ENCODE measurements at places on chromosomes 5 and 9.
A peak's percentile ranks its signal among the peaks of the same experiment; 100 is the strongest.

GRCh38 chr5:140110646-140110957 is 3.3 kb upstream of the PURA start:
- no peak for DNase-seq

DNA sequence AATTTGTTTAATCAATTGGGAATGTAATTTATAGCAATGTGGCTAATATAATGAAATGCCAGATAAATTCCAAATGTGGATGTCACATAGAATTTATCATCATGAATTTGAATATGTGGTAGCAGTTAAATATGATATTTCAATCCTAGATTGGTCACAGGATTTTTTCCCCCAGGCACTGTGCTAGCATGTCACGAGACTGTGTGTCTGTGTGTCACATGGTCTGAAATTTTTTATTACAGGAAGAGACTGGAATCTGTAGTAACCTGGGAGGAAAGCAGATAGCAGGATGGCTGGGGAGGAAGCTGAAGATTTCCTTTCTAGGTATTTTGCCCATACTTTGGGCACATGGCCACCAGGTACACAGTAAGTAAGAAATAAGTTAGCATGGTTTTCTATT is 35.4 kb upstream of the MSH3 start:
- no peak for DNase-seq

DNA sequence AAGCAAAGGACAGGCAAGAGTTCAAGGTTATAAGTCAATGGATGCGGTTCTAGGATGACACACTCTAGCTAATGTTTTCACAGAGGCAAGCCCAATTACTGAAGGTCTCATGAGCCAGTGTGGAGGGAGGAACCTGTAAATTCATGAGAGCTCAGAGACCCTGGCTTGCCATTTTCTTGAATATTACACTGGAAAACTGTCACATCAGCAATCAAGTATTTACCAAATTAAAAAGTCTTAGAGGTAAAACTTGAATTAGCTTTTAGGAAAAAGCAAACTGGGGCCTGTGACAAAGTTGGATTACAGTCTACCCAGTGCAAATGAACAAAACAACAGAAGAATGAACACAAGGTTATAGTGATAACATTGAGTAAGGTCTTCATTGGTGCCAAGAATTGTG is 636.9 kb upstream of the TLE4 start:
- DNase-seq = no peak

DNA sequence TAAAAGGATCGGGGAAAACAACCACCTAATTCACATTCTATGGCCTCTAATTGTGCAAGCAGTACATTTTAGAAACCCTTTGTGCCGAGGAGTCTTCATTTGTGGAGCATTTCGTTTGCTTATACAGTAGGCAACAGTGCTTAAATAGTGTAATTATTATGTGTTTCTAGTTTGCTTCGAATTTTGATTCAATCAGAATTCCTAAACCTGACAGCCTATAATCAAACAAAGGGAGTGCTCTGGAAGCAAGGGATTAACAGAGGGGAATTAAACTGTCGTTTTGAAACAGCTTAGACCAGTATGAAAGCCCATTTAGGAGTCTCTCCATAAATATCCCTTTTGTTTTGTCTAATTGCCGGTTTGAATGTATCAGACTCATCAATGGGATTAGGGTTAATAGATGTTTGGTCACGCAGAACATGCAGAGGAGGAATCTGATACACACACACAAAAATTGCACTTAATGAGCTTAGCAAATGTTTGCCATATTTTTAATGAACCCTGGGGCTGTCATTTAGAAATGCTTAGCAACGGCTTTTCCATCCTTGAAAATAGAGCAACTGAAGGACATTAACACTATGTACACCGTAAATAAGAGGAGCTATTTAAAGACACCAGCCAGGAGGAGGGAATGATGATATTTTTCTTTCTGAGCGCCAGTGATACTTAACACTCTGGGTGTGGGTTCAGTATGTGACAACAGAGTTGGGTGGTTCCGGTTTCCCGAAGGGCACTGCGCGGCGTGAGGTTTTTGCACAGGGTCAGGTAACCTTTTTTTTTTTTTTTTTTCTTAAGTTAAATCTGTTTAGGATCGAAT is 404.7 kb downstream of the TLE4 start:
- DNase-seq = no peak

GRCh38 chr5:150672237-150672883 is 11.3 kb downstream of the MYOZ3 start:
- DNase-seq = peak; percentile 27

GRCh38 chr9:127805620-127806019 is 2.9 kb downstream of the FPGS start:
- DNase-seq = no peak

DNA sequence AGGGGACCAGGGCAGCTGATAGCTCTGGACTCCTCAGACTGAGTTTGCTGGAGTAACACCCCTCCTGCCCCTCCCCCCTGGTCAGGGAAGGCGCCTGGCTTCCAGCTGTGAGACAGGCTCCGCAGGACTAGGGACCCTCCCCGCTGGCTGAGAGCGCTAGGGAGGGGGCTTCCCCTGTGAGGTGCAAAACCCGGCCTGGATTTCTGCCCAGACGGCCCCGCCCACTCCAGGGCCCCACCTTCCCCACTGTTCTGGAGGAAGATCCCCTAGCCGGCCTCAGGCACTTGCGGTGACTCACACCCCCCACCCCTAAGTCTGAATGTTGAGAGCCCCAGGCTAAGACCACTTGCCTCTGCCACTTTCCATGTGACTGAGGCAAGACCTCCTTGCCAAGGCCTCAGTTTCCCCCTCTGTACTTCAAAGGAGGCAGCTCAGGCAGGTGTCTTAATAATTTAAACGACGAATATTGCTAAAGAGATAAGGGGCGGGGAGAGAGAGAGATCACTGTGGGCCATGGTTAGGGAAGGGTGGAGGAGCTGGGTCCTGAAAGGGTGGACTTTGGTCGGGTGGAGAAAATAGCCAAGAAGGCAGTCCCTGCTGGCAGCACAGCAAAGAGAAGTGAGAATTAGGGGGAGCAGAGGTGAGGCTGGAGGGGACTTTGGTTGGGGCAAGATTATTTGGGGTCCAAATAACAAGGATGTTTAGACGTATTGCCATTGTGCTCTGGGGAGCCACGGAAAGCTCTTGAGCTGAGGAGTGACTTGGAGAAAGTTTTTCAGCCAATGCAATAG is 1.0 kb upstream of the DAB2IP start:
- peak; percentile 77 for DNase-seq

DNA sequence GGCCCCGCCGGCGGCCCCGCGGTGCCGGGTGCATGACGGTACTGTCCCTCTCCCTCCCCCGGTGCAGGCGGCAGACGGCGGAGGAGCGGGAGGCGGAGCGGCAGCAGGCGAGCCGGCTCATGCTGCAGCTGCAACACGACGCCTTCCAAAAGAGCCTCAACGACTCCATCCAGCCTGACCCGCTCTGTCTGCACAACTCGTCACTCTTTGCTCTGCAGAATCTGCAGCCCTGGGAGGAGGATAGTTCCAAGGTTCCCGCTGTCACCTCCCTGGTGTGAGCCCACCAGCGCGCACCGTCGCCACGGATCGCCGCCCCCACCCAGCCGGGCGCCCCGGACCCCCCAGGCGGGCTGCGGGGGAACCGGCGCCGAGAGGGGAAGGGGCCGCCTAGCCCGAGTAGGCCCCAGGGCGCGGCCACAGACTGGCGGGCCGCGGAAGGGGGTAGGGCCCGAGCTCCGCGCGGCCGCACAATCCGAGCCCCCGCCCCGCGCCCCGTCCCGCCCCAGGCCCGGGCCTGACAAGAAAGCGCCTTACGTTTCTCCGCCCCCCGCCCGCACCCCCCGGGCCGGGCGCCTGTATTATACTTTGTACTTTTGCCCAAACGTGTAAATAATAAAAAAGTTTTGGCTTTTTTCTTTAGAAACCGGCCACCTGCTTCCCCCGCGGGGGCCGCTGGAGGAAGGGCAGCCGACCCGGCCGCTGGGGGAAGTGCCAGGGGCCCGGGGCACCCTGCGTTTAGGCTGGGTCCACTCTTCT is 2.5 kb downstream of the TLX3 start:
- no peak for DNase-seq

DNA sequence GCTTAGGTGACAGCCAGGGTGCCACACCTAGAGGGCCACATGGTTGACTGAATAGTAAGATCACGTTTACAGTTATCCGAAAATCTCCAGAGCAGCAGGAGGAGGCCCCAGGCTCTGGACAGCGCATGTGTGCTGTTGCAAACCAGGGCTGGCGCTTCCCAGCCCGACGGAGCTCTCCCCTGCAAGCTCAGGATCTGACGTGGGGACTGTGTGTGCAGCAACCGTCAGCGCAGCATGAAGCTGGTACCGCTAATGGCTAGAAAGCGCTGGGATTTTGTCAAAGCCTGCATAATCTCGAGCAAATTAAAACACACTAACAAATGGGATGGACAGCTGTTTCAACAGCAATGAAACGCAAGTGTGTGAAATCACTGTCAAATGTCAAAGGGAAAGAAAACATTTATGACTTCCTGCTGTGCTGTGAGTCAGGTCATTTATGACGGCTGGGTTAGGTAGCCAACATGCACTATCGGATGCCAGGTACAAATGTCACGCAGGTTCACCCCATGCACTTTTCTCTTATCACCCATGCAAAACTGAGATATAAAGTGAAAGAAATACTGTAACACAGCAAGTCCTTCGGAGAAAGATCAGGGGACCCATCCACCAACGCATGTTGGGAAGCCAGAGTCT is 7.5 kb downstream of the SURF4 start:
- DNase-seq = no peak

DNA sequence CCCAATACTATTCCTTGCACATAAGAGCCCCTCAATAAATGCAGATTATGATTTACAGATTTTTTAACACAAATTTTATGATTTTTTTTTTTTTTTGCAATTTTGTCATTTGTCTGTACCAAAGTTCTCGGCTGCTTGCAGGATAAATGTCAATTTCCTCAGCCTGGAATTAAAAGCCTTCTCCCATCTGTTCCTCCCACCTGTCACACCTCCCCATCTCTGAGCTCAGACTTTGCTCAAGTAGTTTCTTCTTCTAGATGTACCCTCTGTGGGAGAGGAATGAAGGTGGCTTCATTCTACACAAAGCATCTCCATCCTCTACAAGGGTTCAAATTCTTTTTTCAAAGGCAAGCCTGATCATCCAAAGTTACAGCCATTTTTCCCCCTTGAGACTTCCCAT is 153.7 kb upstream of the GRAMD2B start:
- DNase-seq = no peak

- DNase-seq = no peak
Observed at GRCh38 chr5:175712681-175713085, 54.8 kb downstream of the HRH2 start.

- no peak for DNase-seq
Observed at GRCh38 chr9:121201045-121201737, 478 bp downstream of the RAB14 start.

- peak; percentile 50 for DNase-seq
Observed at GRCh38 chr5:177474846-177475562, 1.6 kb upstream of the DBN1 start.

DNA sequence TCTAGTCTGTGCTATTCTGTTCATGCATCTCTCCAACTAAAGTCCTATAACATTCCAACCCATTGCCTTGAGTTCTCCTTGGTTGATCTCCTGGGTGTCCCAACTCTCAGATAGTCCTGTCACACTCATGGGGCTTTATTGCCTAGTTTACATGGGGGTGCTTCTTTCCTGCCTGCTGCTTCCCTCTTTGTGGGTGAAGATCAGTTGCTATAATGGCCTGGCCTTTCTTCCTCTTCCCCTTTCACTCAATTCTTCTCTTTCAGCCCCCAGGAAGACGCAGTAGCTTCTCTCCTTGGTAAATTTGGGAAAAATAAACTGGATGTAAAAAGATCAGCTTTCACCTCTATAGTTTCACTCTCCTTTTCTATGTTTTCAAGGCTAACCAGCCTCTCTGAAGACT is 66.5 kb downstream of the PTCD2 start:
- no peak for DNase-seq

DNA sequence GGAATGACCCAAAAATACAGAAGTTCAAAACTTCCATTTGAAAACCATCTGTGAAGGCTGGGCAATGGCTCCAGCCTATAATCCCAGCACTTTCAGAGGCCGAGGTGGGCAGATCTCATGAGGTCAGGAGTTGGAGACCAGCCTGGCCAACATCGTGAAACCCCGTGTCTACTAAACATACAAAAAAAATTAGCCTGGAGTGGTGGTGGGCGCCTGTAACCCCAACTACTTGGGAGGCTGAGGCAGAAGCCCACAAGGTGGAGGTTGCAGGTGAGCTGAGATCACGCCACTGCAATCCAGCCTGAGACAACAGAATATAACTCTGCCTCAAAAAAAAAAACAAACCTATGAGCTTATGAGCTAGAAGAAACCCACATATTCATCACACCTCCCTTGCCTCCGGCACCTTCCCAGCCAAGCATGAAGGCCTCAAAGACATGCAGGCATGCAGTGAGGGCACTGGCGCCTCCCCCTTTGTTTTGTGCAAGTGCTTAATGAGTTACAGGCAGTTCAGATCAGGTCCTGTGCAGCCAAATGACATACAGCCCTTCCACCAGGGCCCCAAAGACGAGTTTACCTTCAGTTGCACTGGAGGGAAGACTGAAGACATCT is 9.9 kb downstream of the HNRNPH1 start:
- no peak for DNase-seq

- no peak for DNase-seq
Observed at GRCh38 chr5:132756542-132756941, 9.3 kb downstream of the CCNI2 start.

DNA sequence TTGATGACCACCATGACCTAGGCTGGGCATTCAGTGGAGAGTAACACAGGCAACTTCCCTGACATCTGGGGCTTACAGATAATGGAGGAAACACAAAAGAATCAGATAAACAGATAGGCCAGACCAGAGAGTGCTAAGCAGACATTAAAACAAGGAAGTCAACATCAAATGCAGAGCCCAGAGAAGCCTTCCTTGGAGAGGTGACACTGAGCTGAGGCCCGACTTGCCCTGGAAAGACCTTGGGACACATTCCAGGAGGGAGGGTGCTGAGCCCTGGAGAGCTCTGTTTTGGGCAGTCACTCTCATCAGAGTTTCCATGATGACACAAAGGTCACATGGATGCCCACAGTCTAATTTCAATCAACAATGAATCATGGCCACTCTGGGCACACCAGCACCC is 31.9 kb upstream of the C5orf58 start:
- no peak for DNase-seq

DNA sequence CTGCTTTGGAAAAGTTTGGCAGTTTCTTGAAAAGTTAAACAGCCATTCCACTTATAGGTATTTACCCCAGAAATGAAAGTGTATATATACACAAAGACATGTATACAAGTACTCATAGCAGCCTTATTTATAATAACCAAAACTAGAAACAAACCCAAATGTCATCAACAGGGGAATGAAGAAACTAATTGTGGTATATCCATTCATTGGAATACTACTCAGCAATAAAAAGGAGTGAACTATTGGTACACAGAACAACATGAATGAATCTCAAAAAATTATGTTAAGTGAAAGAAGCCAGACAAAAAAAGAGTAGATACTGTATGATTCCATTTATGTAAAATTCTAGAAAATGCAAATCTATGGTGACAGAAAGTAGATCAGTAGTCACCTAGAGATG is 2.7 kb downstream of the MORN5 start:
- no peak for DNase-seq

- no peak for DNase-seq
Observed at GRCh38 chr5:91361055-91361701, 21.9 kb downstream of the ARRDC3 start.

All from fibroblast of skin of abdomen (primary cell).